Activated CD8-positive, alpha-beta memory T cell treated with anti-CD3 and anti-CD28 coated beads for 4 hours (primary cell): ENCODE measurements at places on chromosomes 4 and X.

DNA sequence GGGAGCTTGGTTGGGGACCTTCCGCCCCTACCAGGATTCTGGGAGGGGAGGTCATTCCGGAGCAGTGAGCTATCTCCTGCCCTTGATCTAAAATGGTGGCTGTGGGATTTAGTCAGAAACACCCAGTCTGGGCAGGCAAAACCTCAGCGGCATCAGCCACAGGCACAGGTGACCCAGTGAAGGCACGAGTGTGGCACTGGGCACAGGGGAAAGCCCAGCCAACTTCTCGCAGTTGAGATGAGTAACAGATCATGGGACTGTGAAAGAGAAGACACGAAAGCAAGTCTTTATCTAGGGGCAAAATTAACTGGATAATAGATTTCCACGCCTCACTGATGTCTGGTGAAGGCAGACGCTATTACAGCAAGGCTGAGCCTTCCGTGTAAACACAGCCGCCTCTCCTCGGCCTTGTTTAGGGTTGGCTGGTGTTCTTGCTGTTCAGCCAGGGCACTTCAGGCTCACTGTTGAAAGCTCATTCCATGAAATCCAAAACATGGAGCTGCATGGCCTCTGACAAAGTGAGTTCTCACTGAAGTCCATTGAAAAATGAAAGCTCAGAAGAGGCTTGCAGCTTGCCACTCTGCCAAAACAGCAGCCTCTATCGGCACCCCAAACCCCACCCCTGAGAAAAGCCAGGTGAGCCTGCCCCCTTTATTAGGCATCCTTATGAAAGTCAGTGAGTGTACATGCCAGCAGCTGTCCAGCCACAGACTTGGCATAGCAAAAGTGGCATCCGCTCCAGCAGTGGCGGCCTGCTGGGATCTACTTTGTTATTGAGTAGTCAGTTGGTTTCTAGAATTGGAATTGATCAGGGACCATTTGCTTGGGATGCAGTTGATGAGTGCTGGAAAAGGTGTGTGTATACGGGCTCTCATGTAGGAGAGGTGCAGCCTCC lies 102.3 kb upstream of the MTM1 start:
- no peak for DNase-seq

GRCh38 chr4:13541176-13541604 lies 3.1 kb downstream of the NKX3-2 start:
- DNase-seq, result no peak

GRCh38 chr4:142582340-142582739 lies 263.8 kb downstream of the INPP4B start:
- DNase-seq, result no peak

DNA sequence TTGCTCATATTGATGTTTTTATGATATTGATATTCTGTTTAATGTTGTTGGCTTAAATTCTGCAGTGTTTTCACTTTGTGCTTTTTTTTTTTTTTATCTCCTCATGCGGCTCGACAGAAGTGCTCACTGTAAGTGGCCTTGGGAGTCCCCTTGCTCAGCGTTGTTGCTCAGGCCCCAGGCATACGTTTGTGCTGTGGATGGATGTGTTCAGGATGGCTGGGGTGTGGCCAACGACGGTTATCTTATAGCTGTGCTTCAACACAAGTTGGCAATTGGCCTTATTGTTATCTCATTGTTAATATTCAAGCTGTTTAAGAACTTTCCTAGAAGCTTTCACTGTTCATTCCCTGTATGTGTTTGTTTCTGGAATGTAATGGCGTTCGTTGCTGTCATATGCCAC lies 36.4 kb upstream of the CLCN4 start:
- no peak for DNase-seq

- DNase-seq, result no peak
Observed at GRCh38 chrX:38220024-38220414, 652 bp downstream of the SRPX start.

DNA sequence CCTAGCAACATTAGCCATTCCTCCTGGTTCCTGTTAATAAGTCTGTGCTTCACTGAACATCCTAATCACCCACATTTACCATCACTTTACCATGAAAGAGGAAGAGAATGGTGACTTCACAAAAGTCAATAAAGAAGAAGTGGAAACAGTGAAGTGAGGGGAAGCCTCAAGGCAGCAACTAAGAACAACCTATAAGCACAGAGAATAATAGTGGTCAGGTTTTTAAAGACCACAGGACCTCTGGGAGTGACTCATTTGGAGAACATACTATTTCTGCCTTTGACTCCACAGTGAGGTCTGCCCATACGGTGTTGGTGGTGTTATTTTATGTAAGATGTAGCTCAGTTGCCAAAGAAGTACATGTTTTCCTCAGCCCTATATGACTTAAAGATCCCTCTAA lies 86.0 kb upstream of the TET2 start:
- no peak for DNase-seq

GRCh38 chr4:56156141-56156540 lies 207.4 kb downstream of the CEP135 start:
- no peak for DNase-seq

- no peak for DNase-seq
Observed at GRCh38 chr4:175369087-175369486, 443.0 kb downstream of the GPM6A start.

DNA sequence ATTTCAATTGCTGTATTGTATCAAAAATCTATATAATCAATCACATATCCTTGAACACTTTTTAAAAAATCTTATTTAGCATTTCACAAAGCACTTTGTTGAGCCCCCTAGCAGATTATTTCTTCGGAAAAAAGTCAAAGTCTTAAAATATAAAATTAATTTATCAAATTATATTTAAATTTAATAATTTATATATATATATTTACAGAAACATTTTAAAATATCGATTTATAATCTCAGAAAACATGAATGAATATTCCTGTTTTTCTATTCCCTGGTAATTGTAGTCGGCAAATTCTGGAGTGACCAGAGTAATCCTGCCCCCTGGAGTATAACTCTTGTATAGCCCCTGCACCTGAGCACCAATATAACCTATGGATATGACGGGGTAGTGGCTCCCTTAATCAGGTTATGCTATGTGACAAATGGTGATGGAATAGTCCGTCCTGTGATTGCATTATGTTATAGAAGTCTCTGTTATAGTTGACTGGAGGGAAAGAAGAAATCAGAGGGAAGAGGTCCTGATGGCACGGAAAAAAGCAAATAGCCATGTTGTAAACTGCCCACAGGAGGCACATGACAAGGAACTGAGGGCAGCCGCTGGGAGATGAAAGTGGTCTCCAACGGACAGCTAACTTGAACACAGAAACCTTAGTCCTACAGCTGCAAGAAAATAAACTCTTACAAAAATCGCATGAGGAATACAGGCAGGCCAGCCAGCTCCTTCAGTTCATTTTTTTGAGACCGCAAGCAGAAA lies 1092.3 kb downstream of the ARAP2 start:
- no peak for DNase-seq

DNA sequence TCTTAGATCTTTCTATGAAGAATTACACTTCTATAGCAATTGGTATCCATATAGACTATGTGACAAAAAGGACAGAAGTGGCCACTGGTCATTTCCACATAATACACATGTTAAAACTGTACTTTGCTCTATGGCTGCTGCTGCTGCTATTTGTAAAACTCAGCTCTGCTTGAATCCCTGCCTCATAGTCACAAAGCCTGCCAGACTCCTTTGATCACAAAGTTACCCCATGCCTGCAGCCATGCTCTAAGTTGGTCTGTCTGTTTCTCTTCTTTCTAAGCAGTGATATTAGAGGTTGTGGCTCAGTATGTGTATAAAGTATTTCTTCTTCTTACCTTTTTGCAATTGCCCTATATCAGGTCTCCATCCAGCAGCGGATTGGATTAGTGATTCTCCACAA lies 210.9 kb downstream of the GRID2 start:
- DNase-seq, result no peak

- DNase-seq, result peak; percentile 74
Observed at GRCh38 chr4:2786152-2786671, 6.7 kb upstream of the SH3BP2 start.

DNA sequence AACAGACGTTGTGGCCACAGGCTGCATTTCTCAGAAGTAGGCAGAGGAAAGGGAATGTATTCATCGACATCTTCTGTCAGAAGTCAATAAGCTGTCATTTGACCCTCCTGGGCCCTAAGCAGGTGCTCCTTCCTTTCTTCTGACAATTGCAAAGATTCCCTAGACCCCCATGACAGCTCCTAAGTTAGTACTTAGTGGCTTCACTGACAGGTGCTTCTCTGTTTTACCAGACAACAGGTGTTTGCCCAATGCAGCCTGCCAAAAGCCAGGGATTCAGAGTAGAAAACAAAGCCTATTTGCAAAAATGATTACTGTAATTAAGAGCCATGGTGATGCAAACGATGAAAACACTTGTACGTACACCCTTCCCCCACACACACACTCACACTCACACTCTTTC lies 7.5 kb upstream of the FGF5 start:
- DNase-seq, result no peak

GRCh38 chrX:41332408-41333002 lies 1.5 kb upstream of the DDX3X start:
- DNase-seq, result no peak

DNA sequence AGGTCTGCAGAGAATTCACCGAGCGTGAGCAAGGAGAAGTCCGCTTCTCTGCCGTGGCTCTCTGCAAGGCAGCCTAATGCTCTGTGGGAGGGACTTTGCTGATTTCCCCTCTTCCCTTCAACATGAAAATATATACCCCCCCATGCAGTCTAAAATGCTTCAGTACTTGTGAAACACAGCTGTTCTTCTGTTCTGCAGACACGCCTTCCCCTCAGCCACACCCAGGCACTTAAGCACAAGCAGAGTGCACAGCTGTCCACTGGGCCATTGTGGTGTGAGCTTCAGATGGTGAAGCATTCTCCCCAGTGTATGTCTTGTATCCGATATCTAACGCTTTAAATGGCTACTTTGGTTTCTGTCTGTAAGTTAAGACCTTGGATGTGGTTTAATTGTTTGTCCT lies 11.3 kb downstream of the UCHL1 start:
- no peak for DNase-seq

- DNase-seq, result no peak
Observed at GRCh38 chr4:6573986-6574746, 823 bp upstream of the MAN2B2 start.

DNA sequence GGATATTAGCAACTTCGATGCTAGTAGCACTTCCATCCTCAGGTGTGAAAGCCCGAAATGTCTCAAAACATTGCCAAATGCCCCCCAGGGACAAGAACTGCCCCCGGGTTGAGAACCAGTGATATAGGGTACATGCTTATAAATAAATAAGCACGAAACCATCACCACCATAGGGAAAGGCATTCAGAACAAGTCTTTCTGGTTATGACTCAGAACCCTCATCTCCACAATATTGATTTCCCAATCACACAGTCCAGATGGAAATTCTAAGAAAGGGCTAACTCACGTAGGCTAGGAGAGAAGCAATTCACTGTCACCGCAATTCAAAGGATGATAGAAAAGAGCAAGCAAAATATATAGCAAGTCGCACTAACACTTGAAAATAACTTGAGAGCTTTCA lies 84.8 kb downstream of the ANOS1 start:
- no peak for DNase-seq

GRCh38 chr4:64144994-64145393 lies 264.3 kb downstream of the TECRL start:
- DNase-seq, result no peak

- peak; percentile 4 for DNase-seq
Observed at GRCh38 chrX:39445336-39445735, 644.1 kb downstream of the MID1IP1 start.

DNA sequence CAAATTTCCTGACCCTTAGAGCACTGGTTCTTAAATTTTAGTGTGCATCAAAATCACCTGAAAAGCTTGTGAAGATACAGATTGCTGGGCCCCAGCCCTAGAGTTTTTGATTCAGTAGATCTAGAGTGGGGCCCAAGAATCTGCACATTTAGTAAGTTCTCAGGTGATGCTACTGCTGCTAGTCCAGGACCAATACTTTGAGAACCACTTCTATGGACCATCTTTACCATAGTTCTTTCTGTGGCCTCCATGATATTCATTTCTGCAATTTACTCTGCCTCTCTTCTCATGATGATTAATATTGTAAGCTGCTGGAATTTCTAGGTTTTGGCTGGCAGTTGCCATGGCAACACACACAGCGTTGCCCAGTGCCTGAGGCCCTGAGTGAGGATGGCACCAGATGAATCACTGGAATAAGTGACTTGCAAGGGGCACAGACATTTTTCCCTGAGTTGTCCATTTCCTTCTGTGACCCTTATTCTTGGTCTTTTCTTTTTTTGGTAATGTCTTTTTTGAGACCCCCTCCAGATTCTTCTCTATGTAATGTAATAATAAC lies 83.6 kb downstream of the PPP1R2C start:
- no peak for DNase-seq

GRCh38 chr4:101345596-101346350 lies 1.6 kb downstream of the PPP3CA start:
- peak; percentile 23 for DNase-seq

DNA sequence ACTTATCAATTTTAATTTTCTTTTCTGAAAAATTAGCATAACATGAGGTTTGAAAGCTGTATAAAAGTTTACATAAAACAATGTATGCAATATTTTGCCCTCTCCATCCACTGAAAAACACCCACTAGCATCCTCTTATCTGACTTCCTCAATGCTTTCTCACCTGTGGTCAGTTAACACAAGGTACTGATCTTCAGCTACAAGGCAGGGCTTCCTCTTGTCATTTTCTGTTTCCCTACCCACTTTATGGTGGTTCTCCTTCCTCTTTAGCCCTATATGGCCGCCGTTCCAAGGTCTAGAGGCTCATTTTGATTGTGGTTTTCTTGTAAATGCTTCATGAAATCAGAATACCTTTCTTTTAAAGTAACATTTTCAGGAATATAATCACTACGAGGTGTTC lies 618.6 kb upstream of the CPEB2 start:
- no peak for DNase-seq

GRCh38 chrX:119477812-119478232 lies 9.6 kb downstream of the SLC25A5 start:
- no peak for DNase-seq

GRCh38 chrX:44871114-44871645 lies 1.8 kb upstream of the KDM6A start:
- DNase-seq, result no peak

- no peak for DNase-seq
Observed at GRCh38 chr4:125283707-125284279, 31.0 kb upstream of the FAT4 start.

GRCh38 chr4:95288552-95288951 lies 260.2 kb downstream of the UNC5C start:
- DNase-seq, result no peak

GRCh38 chrX:69156638-69157037 lies 8.6 kb downstream of the PJA1 start:
- no peak for DNase-seq

DNA sequence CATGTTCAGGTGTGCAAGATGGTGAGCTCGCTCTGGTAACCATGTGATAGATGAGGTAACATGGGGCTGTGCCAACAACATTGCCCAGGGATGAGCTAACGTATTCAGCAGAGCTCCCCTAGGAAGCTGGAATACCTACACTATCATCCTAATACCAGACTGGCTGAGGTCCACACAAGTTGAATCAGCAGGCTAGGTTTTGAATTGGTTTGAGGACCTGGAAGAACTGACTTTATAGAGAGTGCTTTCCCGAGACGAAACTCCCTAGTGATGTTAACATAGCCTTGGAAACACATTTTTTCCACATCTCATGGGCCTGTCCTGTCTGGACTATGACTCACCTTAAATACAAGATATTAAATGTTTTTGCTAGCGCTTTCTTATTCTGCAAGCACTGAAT lies 56.7 kb downstream of the IGFBP7 start:
- no peak for DNase-seq

- DNase-seq, result no peak
Observed at GRCh38 chr4:99811850-99812249, 4.8 kb upstream of the DAPP1 start.

- DNase-seq, result no peak
Observed at GRCh38 chrX:77422891-77423648, 24.1 kb upstream of the FGF16 start.

- DNase-seq, result no peak
Observed at GRCh38 chrX:130649738-130650137, 248.0 kb downstream of the RBMX2 start.
